ENCODE measurements at places on chromosomes 11 and 22.

DNA sequence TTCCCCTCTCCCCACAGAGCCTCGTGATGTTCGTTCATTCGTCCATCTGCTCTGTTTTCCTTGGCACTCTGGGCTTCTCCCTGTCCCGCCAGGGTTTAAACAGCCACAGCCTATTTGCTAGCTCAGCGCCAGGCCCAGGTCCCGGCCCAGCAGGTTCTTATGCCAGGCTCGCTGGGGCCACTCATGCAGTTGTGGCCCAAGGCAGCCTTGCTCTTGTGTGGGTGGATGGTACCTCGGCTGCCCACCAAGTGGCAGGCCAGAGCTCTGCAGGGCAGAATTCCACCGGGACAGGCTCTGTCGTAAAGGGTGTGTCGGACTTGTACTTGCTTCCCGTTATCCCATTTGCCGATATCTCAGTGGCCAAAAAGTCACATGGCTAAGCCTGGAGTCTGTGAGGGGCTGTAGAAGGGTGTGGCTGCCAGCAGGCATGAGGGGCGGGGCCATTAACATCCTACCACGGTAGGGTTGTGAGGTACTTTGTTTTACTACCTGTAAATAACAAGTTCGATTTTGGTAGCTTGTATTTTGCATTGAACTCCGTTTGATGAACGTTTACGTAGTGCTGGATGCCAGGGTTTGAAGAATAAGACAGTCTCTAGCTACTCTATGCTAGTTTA lies 7.9 kb downstream of the FAM118A start:
- peak; percentile 57 for DNase-seq

- DNase-seq = no peak
These were observed 1.1 kb upstream of the VSIG2 start for GRCh38 chr11:124753205-124753604.

DNA sequence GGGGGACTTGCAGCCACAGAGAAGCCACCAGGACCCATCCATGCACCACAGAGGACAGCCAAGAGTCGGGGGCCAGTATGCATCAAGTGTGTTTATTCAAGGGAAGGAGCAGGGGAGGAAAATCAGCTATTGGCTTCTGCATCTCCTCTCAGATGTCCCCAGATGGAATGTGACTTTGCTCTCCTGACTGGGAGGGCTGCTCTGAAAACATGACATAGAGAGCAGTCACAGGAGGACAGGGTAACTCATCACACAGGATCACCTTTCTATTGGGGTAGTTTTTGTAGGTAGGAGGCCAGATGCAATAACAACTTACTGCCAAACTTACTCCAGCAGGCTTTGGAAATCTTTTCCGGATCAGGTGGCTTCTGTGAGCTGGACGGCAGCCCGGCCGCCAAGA lies 121.0 kb upstream of the OPCML start:
- DNase-seq = no peak

DNA sequence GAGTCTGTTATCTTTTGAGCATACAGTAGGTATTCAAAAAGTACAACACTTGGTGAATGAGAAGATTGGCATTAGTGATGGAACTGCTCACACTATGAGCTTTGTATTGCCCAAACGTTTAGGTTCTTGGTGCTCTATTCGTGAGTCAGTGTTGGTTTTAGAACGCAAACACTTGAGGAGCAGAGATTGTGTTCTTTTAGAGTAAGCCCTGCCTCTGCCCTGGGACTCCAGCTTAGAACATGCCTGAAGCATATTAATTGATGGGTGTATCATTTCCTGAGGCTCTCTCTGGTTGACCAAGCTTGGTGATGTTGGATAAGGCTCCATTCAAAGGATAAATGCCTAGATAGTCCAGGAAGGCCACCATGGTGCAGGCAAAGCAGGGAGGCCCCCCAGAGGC lies 10.9 kb downstream of the MTNR1B start:
- no peak for DNase-seq

- no peak for DNase-seq
These were observed 30.8 kb upstream of the RAG2 start for GRCh38 chr11:36628765-36629244.

DNA sequence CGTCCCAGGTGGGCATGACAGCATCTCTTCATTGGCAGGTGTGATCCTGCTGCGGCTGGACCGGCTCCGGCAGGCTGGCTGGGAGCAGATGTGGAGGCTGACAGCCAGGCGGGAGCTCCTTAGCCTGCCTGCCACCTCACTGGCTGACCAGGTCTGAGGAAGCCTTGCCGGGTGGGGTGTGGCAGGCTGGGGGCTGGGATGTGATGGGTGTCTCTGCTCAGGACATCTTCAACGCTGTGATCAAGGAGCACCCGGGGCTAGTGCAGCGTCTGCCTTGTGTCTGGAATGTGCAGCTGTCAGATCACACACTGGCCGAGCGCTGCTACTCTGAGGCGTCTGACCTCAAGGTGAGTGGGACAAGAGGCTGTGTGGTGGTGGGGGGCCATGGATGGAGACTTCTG lies 3.5 kb downstream of the LARGE2 start:
- DNase-seq = no peak

DNA sequence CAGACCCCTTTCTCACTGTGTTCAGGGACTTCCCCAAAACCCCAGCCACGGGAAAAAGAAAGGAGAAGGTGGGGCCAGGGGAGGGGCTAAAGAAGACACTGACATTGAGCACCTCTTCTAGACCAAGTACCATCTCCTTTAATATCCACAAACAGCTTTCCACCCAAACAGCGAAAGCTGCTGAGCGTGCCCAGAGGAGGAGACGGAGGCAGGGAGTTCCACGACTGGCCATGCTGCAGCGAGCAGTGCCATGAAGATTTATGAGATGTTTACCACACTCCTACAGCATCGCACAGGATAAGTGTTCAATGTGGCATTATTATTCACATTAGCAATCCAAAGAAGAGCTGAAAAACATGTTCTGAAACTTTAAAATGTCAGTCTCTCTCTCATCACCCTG lies 127.4 kb downstream of the LARGE1 start:
- peak; percentile 40 for DNase-seq

GRCh38 chr11:15112131-15112541 lies 2.6 kb upstream of the INSC start:
- DNase-seq = no peak

DNA sequence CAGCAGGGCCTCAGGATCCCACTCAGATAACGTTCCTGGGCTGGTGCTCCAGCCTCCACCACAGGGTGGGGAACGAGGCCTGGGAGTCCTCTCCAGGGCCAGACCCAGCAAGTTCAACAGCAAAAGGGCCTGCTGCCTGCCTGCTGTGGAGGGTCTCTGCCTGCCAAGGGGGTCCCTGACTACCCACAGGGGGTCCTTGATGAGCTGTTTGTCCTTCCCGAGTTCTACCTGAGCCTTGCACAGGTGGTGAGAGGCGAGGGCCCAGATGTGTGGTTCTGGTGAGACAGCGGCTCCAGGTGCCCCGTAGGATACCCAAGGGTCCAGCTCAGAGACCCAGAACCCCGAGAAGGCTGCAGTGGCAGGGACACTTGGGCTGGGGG lies 4.4 kb downstream of the DUSP8 start:
- DNase-seq = no peak

- no peak for DNase-seq
These were observed 27.5 kb downstream of the LINC01488 start for GRCh38 chr11:69508974-69509373.

DNA sequence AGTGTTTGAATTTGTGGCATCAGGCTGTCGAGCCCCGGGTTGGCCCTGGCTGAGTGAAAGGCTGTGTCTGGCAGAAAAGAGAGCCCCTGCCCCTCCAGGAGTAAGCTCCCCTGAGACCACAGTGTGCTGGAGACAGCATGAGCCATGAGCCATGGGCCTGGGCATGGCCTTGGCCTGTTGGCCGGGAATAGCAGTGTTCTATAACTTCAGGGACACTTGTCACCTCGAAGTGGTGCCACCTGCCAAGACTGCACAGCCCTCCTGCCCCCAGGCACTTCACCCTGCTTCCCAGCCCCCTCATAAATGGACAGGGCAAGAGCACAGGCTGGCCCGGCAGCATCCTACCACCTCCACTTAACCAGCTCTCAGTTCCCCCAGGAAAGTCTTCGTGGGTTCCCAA lies 20.7 kb upstream of the SUSD2 start:
- no peak for DNase-seq

- no peak for DNase-seq
These were observed 20.4 kb downstream of the CTR9 start for GRCh38 chr11:10771457-10771856.

DNA sequence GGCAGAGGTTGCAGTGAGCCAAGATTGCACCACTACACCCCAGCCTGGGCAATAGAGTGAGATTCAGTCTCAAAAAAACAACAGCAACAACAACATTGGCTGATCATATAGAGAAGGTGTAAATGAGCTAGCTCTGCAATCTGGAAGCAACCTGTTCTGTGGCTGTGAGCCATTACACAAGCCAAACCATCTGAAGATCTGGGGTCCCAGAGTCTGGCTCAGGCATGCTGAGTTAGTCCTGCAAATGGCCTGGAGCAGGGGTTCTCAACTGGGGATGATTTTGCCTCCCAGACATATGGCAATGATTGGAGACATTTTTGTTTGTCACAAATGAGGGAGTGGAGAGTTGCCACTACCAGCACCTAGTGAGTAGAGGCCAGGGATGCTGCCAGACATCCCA lies 42.3 kb upstream of the RAB1B start:
- no peak for DNase-seq

- DNase-seq = no peak
These were observed 12.2 kb upstream of the CRYBB3 start for GRCh38 chr22:25187469-25187868.

DNA sequence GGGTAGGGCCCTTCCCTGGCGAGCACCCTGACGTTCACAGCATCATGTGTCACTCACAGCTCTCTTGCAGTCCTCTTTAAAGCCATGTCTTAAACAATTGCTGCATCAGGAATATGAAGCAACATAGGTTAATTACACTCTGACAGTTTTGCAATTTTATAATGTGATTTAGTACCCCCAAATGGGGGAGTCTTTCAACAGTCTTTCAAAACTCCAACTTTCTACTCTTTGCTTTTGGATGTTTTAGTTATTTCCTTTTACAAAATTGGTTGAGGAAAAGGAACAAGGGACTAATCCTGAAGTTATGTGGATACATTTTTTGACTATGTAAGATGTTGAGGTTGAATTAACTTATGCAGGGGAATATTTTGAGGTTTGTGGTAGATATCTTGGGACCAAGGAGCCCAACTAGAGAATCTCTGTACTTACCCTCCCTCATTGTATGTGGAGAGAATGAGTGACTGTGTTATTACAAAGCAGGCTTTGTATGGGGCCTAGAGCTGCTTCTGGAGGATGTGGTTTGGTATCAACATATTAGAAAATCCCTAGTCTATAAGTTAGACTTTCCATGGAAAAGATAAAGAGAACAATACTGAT lies at the start of gene MMP8:
MMP8 (minus strand) TSS at position 51 of the 597 bp plus-strand sequence. CDS start 99 bp downstream, outside the sequence.
- peak; percentile 77 for DNase-seq

GRCh38 chr22:42856179-42856864 lies 751 bp downstream of the ARFGAP3 start:
- peak; percentile 37 for DNase-seq

DNA sequence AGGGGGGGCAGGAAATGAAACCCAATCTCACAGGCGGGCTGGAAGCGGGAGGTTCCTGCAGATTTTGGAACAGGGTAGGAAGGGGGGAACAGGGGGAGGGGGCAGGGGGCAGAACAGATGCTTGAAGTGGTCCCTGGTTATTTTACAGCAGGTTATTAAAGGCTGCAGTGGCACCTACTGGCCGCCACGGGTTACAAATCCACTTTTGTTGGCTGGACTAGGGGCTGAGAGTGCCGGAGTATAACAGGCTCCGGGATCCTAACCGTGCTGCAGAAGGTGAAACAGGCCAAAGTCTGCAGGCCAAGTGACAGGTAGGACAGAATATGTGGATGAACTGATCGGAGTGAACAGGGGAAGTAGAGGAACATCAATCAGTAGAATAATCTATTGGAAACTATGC lies 2.5 kb downstream of the ROBO3 start:
- peak; percentile 16 for DNase-seq

DNA sequence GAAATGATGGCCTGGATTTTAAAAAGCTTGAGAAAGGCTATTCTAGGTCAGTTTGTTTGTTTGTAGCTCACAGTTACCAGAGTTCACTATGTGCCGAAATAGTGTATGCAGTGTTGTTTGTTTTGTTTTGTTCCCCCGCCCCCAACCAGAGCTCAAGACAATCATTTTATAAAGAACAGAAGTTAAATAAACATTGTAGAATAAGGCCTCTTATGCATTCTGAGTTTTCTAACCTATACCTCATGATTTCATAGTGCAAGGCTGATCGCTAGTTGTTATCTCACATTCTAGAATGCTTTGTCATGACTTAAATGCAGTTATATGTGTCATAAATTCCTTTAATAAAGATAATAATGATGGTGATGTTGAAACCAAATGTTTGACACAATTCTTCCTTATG lies 7.8 kb downstream of the KCNA4 start:
- DNase-seq = no peak

- DNase-seq = no peak
These were observed 852.1 kb upstream of the LRRC4C start for GRCh38 chr11:42311514-42311913.

DNA sequence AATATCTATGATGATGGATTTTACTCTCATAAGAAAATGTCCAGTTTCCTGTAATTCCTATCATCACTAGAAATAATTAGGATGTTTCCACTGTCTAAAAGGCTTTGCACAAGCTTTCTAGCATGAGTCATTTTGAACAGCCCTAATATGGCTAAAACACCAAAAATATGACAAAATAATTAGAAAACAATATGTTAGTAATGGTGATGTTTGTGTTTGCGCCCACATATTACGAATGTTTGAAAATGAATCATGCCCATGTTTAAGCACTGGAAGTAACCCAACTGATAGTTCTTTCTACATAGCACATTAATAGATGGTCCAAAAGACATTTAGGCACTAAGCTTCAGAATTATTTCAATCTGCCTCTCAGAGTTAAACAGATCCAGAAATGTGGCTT lies 96.0 kb downstream of the TRPC6 start:
- DNase-seq = peak; percentile 93

- peak; percentile 2 for DNase-seq
These were observed 141.4 kb downstream of the NTM start for GRCh38 chr11:131511794-131512193.

DNA sequence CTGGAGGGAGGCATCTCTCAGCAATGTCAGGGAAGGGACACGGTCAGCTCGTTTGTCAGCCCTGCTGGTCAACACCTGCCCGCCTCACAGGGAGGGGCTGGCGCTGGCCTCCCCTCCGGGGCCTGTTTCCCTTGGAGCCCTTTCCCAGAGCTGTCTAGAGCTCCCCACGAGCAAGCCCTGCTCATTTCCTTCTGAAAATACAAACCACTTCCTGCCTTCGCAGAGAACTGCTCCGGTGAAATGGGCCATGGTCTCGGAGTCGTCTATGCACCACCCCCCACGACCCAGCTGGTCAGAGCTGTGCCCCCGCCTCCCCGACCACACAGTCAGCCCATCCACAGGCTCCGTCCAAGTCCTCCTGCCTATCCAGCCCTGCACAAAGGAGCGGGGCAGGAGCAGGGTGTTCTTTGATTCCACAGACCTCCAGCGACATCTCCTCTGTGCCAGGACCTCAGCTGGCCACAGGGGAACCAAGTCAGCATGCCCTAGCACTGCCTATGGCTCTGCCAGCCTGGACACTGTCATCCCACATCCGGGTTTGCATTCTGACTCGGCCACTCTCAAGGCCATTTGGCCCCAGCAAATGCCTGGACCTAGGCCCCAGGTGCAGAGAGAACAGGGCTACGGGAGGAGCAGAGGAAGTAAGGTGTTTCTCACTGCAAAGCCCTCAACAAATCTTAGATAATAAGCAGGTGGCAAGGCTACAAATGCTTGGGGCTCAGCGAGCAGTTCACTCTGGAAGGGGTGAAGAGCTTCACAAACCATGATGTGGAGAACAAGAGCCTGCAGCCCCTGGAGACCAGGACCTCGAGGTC lies 82.1 kb upstream of the WNT11 start:
- no peak for DNase-seq

- no peak for DNase-seq
These were observed 1.3 kb upstream of the THY1 start for GRCh38 chr11:119424276-119424675.

GRCh38 chr11:94032066-94032465 lies 10.9 kb downstream of the HEPHL1 start:
- DNase-seq = no peak
